Activated CD4-positive, CD25-positive, alpha-beta regulatory T cell (primary cell): ENCODE measurements at places on chromosomes 11 and 22.
A peak's percentile ranks its signal among the peaks of the same experiment; 100 is the strongest.

DNA sequence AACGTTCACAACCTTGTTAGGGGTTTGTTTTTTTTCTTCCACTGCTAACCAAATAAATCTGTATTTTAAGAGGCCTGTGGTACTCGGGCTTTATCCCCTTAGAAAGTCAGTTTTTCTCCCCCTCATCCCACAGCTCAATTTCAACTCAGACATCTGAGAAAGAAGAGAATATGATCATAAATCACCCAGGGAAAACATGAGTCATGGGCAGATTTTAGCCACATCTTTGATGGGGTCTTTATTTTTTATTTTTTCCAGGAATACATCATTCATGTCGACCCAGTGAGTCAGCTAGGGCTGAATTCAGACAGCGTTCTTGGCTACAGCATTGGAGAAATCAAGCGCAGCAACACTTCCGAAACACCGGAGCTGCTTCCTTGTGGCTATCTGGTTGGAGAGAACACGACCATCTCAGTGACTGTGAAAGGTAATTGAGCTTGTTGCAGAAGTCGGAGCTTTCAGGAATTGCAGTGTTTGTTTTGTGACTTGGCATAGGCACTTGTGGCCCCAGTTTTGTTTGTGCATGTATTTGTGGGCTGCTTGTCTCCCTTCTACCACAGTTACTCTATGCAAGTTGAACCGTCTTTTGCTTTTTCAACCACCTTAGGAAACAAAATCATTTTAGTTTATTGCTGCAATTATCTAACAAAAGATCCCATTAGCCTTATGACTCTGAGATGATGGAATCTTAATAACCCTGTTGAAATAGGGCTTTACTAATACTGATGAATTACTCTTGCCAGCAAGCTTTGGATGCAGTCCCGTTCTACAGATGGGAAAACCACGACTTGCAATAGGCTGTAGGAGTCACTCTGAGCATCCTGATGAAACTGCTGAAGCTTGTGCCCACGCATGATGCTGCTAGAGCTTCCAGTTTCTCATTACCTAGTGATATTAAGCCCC, 62.7 kb downstream of the DBX1 start:
- no peak for DNase-seq

DNA sequence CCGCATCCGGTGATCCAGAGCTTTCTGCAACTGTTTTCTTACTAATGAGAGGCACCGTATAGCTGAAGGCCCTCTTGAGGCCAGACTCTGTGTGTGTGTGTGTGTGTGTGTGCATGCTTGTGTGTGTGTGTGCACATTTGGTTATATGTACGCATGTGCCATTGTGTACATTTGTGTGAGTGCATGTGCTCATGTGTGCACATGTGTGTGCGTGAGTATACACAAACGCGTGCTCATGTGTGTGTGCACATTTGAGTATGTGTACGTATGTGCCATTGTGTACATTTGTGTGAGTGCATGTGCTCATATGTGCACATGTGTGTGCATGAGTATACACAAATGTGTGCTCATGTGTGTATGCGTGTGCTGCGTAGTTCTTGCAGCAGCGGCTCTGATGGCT, 12.3 kb upstream of the FGF19 start:
- no peak for DNase-seq

GRCh38 chr11:67373648-67374570, 511 bp upstream of the CLCF1 start:
- peak; percentile 65 for DNase-seq

GRCh38 chr22:19842393-19843106, 12.1 kb downstream of the GNB1L start:
- no peak for DNase-seq

GRCh38 chr11:46291441-46292150, 14.1 kb downstream of the CREB3L1 start:
- no peak for DNase-seq

DNA sequence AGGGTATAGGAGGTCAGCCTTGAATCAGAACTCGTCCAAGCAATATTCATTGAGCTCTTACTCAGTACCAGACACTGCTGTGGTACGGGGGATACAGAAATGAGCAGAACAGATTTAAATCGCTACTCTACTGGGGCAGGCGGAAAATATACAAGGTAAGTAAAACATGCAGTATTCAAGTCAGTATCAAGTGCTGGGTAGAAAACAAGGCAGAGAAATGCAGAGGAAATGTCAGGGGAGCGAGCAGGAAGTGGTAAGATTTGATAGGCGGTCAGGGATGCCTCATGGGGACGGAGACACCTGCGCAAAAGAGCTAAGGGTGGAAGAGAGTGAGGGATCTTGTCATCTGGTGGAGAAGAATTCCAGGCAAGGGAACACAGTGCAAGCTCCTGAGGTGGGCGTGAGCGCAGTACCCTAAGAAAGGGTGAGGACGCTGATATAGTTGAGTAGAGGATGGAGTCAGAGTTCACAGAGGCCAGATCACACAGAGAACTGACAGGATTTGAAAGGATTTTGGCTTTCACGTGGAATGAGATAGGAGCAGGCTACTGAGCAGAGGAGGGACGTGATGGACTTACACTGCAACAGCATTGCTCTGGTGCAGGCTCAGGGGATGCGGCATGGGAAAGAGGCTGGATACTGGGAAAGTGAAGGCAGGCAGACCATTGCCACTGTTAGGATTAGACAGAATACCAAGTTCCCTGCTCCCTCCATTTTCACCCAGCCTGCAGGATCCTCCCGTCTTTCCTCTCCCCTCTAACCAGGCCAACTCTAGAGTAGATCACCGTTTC, 35.8 kb downstream of the SC5D start:
- no peak for DNase-seq

- DNase-seq: no peak
These were observed 1.9 kb upstream of the MPZL2 start for GRCh38 chr11:118265954-118266353.
